Stimulated activated CD8-positive, alpha-beta memory T cell treated with anti-CD3 and anti-CD28 coated beads, Interleukin-15, amount 100 ng/mL, for 4 hours (primary cell): ENCODE measurements at places on chromosomes 2 and 18.

DNA sequence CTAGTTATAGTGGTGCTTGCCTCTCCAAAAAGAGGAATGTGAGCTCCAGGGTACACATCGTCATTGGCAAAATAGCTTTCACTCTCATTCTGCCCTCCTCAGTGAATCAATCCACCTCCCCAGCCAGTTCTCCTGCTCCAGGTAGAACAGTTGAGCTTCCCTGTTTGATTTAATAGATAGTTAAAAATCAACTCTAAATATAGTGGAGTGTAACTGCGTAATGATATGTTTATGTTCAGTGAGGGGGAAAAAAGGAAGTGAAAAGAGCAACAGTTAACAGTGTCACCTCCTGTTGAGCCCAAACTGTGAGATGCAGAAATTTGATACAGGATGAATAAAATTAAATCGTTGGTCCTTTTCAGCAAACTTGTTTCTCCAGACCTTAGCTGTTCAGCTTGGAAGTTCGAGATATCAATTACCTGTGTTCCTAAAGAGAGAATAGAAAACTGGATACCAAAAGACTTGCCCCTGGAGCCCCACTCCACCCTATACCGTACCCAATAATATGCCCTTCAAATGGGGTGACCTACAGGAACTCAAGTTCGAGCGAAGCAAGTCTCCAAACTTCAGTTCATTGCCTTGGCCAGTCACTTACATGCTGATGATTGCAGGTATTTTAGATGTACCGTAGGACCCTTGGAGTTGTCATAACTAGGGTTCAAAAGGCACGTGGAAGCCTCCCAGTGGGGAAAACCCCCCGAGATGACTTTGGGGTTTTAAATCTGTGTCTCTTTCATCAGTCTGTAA lies 708.4 kb downstream of the RNF144A start:
- no peak for DNase-seq

GRCh38 chr18:28041366-28041765 lies 135.6 kb downstream of the CDH2 start:
- no peak for DNase-seq

GRCh38 chr2:178056345-178056744 lies 16.2 kb downstream of the PDE11A start:
- no peak for DNase-seq

DNA sequence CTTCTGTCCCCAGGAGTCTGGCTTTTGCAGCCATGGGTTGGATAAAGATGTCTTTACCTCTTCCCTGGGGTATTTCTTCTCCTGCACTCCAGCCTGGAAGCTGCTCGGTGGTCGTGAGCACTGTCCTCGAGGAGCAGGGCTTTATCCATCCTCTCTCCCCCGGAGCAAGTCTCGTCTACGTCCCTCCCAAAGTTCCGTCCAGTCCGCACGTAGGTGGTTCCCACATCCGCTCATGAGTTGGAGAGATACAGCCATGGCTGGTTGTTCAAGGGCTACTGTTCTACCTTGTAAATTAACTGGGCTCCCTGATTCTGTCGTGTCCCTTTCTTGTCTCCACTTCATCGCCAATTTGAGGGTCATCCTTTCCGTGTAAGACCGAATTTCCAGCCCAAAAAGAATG lies 47.1 kb downstream of the TRAPPC12 start:
- DNase-seq = no peak

DNA sequence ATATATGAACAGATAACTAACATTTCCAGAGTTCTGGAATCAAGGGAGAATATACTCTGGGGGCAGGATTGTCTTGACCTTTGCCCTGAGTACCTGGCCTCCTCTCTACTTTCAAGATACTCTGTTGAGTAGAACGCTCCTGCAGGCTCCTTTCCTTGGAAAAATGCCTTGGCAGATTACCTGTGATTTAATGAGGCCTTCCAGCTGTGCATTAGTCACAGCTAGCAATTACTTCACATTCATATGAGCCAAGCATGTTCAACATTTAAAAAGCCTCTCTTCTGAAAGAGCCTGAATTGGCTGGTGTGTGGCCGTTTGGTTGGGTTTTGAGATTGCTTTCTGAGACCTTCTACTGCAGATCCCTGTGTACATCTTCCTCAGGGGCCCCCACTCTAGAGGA lies 142.2 kb downstream of the PLCL1 start:
- no peak for DNase-seq

DNA sequence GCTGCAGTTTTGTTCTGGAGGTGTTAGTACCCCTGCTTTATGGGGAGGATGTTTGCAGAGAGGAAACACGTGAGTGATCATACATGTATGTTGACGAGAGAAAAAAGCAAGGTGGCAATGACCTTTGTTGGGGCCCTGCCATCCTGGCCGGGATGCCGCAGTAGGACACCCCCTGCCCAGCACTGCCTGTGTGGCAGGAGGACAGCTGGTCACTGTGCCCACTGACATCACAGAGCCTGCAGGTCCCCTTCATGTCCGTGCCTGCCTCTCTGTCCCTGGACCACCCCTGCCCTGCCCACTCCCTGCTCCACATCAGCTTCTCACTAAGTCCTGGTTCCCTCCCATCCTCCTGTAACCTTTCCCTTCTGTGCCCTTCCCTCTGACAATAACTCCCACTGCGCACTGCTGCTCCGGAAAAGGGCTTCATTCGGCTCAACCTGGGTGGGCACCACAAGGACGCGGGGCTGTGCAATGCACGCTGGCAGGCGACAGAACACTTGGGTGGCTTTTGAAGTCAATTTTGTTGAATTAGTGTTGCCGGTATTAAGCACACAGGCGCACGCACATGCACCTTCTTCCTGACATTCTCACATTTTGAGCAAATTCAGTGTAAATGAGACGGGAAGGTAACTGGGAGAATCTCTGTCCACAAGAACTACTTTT lies 51.5 kb upstream of the TWIST2 start:
- no peak for DNase-seq

GRCh38 chr18:62389761-62390481 lies 64.8 kb downstream of the TNFRSF11A start:
- no peak for DNase-seq

DNA sequence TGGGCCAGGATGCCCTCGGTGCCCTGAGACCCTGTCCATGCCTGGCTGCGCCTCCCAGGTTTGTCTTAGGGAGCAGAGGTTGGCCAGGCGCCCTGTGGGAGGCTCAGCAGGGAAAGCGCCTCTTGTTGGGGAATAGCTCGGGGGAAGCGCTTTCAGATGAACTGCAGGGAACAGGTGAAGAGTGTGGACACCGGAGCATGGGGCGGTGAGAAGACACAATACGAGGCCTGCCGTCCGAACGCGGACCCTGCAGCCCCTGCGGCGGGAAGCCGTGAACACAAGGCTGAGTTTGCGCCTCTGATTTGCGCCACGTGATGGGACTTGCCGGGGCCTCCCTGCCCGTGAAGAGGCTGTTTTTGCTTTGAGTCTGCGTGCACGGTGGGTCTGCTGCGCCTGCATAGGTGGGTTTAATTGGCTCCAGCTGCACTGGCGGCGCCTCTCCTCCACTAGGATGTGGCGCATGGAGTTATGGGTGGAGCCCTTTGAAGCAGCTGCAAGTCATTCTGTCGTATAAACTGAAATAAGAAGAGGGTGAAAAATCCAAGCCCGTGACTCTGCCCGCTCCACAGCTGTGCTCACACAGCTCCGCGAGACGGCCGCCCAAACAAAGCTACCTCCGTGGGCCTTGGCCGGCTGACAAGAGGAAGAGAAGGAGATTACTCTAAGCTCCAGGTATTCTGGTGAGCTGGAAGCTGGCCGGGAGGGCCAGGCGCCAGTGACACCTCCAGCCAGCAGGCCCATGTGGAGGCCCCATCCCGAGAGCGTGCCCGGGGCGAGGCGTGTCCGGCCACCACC lies 103.5 kb upstream of the CTDP1 start:
- DNase-seq = no peak

- DNase-seq = no peak
Observed at GRCh38 chr18:30915336-30915988, 127.1 kb downstream of the DSC3 start.

DNA sequence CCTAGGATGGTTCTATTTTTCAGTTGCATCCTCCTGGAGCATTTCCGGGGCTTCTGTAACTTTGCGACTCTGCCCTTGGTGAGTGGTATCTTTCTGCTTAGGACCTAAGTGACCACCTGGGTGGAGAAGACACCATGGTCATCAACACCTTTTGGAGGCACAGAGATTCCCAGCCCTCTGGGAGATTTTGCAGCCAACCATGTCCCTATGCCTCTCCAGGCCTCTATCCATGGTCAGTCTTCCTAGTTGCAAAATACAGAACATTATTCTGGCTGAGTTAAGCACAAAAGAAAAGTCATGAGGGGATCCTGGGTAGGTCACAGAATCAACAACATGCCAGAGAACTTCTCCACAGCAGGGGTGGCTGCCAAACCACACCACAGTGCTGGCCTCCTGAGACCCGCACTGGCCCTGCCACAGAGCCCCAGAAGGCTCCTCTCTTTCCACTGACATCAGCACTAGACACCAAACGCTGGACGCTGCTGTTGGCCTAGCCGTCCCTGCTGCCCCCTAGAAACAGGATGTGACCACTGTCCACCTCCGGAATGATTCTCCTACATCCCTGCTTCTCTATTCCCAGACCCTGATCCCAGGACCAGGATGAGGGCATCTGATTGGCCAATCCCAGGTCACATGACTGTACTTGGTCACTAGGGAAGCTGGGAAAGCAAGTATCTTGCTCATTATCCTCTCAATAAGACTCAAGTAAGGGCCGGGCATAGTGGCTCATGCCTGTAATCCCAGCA lies 47.7 kb downstream of the SMAD7 start:
- no peak for DNase-seq

GRCh38 chr2:189178726-189179569 lies 613 bp downstream of the COL5A2 start:
- DNase-seq = no peak
